ENCODE measurements at places on chromosomes 11 and 22.

- DNase-seq, result no peak
These were observed 2.0 kb upstream of the OR51S1 start for GRCh38 chr11:4851033-4851432.

DNA sequence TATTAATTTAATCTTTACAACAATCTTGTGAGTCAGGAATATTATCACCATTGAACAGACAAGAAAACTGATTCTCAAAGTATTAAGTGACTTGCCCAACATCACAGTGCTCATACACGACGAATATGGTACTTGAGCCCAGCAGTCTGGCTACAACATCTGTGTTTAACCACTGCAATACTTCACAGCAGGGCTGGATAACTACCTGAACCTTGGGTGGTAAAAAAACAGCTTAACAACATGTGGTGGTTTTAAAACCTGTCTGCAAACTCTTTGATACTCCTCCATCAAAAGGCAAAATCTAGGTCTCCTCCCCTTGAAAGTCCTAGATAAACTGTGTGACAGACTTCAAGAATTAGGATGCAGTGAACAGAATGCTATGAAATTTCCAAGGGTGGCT, 424.6 kb upstream of the CADM1 start:
- no peak for DNase-seq

DNA sequence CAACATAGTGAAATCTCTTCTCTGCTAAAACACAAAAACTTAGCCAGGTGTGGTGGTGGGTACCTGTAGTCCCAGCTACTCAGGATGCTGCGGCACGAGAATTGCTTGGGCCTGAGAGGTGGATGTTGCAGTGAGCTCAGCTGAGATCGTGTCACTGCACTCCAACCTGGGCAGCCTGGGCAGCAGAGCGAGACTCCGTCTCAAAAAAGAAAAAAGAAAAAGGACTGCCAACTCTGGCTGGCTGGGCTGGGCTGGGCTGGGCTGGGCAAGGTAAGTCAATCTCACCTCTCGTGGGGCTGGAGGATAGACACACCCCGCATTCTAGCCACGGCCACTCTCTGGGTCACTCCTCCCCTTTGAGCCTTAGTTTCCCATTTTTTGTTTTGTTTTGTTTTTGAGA, 26.9 kb downstream of the TEF start:
- no peak for DNase-seq

DNA sequence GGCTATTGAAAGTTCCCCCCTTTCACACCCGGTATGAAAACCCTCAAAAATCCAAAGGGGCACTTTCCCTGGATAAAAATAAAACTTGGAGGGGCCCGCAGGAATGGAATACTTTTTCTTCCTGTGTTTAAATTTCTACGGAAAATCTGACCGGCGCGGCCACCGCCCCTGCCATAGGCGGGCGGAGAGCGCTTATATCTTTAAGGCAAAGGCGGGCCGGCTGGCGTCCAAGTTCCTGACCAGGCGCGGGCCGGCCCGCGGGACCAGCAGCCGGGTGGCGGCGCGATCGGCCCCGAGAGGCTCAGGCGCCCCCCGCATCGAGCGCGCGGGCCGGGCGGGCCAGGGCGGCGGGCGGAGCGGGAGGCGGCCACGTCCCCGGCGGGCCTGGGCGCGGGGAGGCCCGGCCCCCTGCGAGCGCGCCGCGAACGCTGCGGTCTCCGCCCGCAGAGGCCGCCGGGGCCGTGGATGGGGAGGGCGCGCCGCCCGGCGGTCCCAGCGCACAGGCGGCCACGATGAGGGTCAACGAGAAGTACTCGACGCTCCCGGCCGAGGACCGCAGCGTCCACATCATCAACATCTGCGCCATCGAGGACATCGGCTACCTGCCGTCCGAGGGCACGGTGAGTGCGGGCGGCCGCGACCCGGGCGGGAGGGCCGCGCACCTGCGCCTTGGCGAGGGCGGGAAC, at the start of gene ANO1:
ANO1 (plus strand) TSS at position 223 of the 686 bp plus-strand sequence; CDS start at position 513, 290 bp downstream.
- no peak for DNase-seq

GRCh38 chr11:10572533-10572932, 4.1 kb upstream of the LYVE1 start:
- DNase-seq, result no peak

DNA sequence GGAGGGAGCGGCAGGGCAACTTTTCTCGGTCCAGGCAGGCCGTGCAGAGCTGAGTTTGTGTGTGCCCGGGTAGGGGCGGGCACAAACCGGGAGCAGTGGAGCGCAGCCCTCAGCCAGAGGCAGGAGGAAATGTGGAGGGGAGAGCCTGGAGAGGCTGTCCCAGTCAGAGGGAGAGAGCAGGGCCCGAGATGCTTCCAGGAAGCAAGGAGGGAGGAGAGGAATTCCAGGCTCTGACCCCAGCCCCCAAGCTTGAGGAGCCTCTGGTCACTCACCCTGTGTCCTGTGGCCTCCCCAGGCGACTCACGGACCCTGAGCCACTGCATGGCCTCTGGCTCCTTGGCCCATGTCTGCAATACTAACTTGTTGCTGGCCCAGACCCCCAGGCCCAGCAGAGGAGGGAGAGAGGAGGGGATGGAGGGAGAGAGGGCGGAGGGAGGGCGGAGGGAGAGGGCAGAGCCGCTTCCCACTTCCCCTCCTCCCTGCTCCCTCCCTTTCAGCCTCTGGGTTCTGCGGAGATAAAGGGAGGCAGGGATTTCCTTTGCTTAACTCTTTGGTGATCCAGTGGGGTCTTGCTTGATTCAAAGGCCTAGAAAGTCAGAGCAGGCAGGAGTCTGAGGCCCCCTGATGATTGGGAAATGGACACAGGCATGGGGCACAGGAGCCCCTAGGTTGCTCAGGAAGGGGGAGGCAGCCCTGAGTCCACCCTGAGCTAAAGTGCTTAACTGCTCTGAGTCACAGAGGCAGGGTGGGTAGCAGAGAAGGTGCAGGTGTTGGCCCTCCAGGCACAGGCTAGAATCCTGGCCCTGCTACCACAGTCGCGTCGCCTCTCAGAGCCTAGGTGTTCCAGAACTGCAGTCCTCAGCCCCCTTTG, at the start of gene C1QTNF6:
C1QTNF6 (minus strand) TSS at position 357 of the 871 bp plus-strand sequence; CDS start at position 323, 34 bp downstream.
- DNase-seq, result no peak

DNA sequence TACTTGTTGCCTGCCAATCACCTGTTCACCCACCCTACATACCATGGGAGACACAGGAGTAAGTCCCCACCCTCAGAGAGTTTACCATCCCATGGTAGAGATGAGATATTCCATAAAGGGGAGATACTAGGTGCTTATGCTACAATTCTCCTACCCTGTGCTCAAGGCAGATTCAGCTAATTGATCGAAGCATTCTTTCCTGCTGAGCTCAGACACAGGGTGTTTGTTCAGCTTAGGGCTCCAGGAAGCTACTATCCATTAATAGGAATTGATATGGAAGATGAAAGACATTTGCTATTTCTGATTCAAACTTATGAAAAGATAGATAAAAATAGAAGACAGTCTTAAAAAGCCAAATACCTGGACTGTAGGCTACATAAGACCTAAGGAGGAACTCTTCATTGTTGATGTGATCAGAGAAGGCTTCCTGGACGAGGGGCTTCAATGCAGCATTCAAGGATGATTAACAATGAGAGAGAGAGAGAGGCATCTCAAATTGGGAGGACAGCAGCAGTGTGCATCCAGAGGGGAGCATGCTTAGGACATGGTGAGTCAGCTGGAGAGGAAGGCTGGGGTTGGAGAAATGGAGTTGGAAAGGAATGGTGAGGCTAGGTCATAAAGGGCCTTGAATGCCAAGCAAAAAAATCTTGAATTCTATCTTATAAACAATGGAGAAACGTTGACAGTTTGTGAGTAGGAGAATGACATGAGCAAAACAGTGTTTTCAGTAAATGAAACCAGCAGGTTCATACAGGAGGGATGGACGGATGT, 15.0 kb downstream of the SYT13 start:
- DNase-seq, result no peak

- DNase-seq, result no peak
These were observed 1027.7 kb upstream of the CCDC90B start for GRCh38 chr11:84313830-84314359.

DNA sequence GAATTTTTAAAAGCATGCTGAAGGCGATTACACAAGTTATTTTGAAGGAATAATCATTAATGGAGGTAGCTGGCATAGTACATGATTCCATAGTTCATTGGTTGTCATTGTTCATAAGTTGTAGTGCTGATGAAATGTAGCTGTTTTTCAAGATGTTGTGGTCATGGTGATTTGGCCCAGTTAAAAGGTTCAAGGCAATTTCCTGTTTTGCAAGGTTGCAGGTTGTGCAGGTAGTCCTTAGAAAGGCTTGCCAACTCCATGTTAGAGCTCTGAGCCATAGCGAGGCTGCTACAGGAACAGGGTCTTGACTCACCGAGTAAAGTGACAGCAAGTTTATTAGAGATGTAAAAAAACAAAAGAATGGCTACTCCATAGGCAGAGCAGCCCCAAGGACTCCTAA, 95.8 kb upstream of the CHORDC1 start:
- DNase-seq, result no peak

GRCh38 chr11:108565653-108566052, 27.9 kb downstream of the EXPH5 start:
- DNase-seq, result no peak

GRCh38 chr11:100760744-100761143, 73.7 kb downstream of the ARHGAP42 start:
- no peak for DNase-seq

- no peak for DNase-seq
These were observed 609.5 kb downstream of the NELL1 start for GRCh38 chr11:21278840-21279239.

DNA sequence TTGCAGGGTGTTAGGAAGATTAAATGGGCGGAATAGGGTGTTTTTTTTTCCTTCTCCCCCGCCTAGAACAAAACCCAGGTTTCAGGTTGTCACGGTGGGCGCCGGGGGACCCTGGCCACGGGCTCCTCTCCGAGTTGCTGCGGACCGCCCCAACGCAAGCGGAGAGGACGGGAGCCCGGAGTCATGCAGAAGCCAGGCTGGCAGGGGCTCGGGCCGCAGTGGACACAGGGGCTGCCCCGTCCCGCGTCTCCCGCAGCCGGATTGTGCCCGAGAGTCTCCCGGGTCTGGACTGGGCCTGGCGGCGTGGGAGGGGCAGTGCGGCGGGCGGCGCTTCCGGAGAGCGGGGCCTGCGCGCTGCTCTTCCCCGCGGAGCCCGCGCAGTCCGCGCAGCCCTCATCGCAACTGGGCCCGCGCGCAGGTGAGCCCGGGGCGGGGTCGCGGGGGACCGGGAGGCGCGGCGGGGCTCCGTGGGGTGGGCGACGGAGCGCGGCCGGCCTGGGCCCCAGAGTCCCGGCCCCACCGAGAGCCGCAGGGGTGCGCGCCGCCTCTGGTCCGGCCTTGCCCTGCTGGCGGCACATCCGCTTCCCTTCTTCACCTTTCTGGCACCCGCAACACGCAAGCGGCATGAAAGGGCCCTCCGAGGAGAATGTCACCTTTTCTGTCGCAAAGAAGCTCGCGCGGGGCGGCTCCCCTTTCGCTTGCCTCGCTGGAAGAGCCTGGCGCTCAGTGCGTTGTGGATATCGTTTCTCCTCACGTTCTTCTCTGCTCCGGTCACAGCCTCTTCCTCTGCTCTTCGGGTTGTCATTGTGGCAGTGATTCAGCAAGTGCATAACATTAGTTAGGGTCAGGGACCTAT, at the start of gene TIRAP:
TIRAP (plus strand) TSS at position 358 of the 856 bp plus-strand sequence. CDS start 7,802 bp downstream, outside the sequence.
- peak; percentile 52 for DNase-seq

DNA sequence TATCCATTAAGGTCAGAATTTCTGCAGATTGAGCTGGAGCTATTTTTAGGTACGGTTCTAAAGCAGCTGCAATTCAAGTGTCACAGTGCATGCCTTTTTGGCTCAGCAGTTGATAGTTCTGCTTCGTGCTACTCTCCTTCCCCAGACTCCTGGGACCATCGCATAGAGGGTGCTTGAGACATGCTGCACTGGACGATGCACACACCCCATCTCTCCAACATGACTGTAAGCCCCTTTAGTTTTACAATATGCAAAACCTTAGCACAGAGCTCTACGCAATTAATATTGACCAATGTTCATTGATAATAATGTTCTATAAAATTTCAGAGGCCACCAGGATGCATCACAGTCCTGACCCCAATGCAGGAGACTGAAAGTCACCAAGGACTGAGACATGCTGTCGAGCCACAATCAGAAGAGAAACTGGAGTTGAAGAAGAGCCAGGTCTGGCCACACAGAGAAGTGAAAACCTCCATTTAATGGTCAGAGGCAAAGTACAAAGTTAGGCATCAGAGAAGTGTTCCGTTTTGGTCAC, 120.9 kb upstream of the ZC3H12C start:
- no peak for DNase-seq

- peak; percentile 76 for DNase-seq
These were observed 12.3 kb downstream of the SMPD1 start for GRCh38 chr11:6402561-6402981.

DNA sequence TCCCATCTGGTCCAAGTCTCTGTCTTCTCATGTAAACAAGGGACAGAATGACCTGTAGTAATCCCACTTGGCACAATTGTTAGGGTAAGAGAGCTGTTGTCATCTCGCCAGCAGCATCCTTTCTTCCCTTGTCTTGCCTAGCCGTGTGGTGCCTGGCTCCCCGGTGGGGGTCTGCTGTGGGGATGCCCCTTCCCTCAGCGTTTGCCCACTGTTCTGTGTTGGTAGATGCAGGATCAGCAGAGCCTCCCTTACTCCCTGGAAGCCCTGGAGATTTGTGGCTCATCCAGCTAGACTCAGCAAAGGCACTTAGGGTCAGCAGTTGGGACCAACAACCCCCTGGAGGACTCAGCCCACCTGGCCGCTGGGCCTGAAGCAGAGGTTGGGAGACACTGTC, 13.0 kb downstream of the ACO2 start:
- no peak for DNase-seq

DNA sequence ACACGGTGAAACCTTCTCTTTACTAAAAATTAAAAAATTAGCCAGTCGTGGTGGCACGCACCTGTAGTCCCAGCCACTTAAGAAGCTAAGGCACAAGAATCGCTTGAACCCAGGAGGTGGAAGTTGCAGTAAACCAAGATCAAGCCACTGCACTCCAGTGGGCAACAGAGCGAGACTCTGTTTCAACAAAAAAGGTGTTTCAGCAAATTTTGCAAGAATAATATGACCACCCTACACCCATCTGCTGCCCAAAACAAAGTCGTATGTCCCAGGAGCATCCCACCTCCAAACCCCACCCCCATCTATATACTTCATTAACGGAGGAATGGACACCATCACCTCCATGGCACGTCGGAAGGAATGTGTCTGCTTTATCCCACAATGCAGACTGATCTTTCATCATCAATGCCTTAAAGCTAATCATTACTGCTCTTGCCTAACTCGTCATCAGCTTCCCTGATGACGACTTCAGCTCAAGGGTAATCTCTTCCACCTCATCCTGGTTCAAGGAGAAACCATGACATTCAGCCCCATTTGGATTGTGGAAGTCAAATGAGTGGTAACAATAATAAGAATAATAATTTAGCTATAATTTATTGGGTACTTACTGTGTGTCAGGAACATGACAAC, 34.1 kb downstream of the SCGB1A1 start:
- no peak for DNase-seq

GRCh38 chr11:6629892-6630631, 10.8 kb upstream of the TPP1 start:
- no peak for DNase-seq

- DNase-seq, result no peak
These were observed 48.7 kb upstream of the TEAD1 start for GRCh38 chr11:12625438-12626071.

DNA sequence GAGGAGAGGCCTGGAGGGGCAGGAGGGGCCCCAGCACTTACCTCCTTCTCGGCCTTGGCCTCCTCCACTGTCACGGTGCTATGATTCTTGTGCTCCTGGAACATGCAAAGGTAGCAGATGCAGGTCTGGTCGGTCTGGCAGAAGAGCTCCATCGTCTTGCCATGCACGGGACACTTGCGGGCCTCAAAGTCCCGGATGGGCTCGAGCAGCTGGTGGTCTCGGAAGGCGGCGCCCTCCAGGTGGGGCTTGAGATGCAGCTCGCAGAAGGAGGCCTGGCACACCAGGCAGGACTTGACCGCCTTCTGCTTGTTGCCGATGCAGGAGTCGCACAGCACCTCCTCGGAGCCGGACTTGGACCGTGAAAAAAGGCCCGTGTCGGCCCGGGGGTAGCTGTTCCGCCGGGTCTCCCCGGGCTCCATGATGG, 714 bp downstream of the TRIM29 start:
- DNase-seq, result no peak

Data from germinal center (tissue), 1 donor.